Activated T-cell treated with anti-CD3 and anti-CD28 coated beads, Interleukin-2, amount 50 U/mL, for 72 hours (primary cell): ENCODE measurements at places on chromosomes 12 and 14.

- no peak for DNase-seq
These were observed 269.2 kb downstream of the ALG10 start for GRCh38 chr12:34291426-34291901.

- DNase-seq: no peak
These were observed 8.2 kb downstream of the KCNA5 start for GRCh38 chr12:5051913-5052312.

DNA sequence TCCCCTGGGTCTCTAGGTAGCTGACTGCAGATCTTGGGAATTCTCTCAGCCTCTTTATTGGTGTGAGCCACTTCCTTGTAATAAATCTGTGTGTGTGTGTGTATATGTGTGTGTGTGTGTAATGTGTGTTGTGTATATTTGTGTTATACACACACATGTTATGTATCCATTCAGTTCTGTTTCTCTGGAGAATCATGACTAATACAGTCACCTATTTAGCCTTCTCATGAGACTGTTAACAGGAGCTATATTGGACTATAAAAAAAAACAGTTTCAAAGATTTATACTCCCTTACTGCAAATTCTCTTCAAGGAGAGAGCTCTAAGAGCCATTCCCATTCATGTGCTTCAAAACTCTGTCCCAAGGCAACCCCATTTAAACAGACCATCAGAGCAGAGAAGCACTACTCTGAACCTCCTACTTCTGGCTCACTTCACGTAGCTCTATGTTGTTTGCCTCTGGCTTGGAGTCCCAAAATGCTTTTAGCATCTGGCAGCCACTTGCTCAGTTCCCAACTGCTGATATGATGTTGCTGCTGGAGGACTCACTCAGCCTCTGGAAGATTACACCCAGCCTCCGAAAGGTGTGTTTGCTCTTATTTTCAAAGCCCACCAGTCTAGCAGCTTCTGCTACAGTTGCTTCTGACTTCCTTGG, 48.7 kb upstream of the KITLG start:
- no peak for DNase-seq

DNA sequence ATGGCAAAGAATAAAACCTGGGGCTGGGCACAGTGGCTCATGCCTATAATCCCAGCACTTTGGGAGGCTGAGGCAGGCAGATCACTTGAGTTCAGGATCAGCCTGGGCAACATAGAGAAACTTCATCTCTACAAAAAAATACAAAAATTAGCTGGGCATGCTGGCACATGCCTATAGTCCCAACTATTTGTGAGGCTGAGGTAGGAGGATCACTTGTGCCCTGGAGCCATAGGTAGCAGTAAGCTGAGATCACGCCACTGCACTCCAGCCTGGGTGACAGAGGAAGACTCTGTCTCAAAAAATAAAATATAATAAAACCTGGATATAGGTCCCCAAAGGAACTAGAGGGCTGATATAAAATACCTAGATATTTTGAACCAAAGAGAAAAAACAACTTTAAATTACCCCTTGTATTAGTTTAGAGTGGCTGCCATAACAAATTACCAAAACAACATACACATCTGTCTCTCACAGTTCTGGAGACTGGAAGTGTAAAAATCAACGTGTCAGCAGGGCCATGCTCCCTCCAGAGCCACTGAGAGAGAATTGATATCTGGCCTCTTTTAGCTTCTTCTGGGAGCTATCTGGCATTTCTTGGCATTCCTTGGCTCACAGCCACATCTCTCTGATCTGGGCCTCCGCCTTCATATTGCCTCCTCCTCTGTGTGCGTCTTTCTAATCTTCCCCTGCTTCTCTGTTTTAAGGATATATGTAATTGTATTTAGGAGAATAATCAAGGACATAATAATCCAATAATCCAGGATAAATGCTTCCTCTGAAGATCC, 47.9 kb upstream of the ATF7IP start:
- no peak for DNase-seq

DNA sequence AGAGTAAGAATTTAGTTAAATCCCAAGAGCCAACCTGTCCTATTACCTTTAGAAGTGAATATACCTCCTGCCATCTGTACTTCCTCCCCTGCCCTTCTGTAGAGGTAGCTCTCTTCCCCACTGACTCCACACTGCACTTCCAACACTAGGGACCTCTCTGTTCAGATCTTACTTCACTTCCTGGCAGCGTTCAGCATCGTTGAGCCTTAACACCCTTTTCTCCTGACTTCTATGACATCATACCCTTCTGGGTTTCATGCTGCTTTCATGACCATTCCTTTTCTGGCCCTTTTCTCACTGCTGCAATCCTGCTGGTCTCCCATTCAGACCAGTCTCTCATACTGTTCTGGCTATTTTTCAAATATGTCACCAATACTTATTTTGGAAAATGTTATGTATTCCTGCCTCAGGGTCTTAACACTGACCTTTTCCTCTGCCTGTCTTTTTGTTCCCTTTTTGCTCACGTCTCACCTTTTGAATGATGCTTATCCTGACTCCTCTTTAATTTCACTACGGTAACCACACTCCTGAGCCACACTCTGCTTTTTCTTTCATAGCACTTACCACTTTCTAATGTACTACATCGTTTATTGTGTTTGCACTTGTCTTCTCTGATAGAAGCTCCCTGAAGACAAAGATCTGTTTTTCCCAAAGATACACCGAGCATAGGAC, 67.6 kb downstream of the PLEKHA5 start:
- DNase-seq: no peak

GRCh38 chr14:98181768-98182167, 1090.2 kb downstream of the BCL11B start:
- DNase-seq: no peak

- DNase-seq: no peak
These were observed 14.8 kb downstream of the PTPN11 start for GRCh38 chr12:112433551-112433950.

DNA sequence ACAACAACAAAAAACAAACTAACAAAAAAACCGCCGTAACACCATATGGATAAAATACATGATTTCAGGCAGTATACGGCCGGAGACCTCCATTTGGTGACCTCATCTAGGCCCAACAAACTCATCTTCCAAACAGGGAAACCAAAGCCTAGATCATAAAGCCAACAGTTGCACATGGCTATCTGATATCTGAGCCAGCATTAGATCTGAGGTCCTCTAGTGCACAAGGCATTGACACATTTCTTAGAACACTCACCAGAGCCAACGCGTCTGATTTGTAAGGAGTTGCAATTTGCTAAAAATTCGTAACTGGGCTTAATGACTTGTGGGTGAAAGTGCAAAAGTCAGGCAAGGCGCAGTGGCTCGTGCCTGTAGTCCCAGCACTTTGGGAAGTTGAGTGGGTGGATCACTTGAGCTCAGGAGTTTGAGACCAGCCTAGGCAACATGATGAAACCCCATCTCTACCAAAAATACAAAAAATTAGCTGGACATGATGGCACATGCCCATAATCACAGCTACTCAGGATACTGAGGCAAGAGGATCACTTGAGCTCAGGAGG, 42.0 kb upstream of the NUDT4 start:
- DNase-seq: no peak

DNA sequence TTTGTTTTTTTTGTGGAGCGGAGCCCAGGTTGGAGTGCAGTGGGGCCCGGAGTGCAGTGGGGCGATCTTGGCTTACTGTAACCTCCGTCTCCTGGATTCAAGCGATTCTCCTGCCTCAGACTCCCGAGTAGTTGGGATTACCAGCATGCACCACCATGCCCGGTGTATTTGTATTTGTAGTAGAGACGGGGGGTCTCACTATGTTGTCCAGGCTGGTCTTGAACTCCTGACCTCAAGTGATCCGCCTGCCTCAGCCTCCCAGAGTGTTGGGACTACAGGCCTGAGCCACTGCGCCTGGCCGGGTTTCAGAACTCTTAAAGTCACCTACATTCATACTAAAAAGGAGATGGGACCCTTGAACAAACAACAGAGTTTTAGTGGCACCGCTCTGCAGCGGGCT, 52.7 kb downstream of the KRT80 start:
- DNase-seq: no peak

DNA sequence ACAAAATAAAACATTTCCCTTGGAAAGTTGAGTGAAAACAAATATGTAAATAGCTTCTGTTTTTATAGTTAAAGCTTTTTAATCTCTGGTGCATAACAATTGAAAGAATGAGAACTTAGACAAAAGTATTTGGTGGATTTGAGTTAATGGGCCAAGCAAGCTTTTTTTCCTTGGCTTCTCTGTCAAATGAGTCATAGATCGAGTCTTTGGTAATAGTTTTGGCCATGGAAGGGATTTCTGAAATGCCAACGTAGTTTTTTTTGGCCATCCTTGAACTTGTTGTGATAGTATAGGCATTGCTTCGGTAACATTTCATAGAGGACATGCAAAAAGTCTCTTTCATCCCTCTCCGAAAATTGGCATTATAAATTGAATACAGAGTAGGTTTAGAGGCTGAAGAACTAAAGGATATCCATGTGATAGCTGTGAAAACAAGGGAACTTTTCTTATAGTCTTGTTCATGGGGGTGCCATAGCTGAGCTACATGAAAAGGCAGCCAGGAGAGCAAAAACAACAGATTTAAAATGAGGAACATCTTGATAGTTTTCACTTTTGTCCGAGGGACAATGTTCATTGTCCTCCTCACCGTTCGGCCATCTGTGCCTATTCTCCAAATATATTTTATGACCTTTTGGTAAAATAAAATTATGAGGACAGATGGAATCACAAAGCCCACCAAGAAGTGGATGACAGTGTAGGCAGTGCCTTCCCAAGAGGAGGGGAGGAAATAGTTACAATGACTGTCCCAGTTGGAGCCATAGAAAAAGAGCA, 34.7 kb downstream of the GPR19 start:
- DNase-seq: no peak

GRCh38 chr14:63193236-63193635, 11.0 kb upstream of the RHOJ start:
- no peak for DNase-seq

DNA sequence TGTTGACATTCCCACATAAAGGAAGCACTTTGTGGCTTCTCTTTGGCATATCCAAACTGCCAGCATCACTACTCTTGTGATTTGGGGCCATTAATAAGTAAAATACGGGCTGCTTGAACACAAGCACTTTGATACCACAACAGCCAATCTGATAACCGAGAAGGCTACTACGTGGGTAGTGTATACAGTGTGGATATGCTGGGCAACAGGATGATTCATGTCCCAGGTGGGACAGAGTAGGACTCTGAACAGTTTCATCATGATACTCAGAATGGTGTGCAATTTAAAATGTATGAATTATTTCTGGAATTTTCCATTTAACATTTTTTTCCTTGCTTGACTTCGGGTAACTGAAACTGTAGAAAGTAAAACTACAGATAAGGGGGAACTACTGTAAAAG, 225.0 kb upstream of the DDHD1 start:
- no peak for DNase-seq
